ENCODE measurements at places on chromosomes 1 and 21. TPM values are rescaled to one million over a fixed set of nuclear protein-coding genes. Genes with fewer than 3 reads are reported as not detected.

Gene AKT3
- 13.7 TPM for total RNA-seq

Gene RASAL2
- 41.2 TPM for total RNA-seq

Gene CFAP45
- 1.1 TPM for total RNA-seq

Gene SPRR2E
- total RNA-seq: not detected

Gene MYOG
- not detected for total RNA-seq

Gene DCST1
- total RNA-seq: not detected

Gene RAB29
- total RNA-seq: 6.7 TPM

Gene GREM2
- total RNA-seq: under 0.01 TPM

Gene NUDT4B
- total RNA-seq: 9.4 TPM

Gene LRRC7
- total RNA-seq: not detected

Gene FAM78B
- total RNA-seq: not detected

Gene MTOR
- total RNA-seq: 30.2 TPM

Gene TMEM52
- 0.54 TPM for total RNA-seq

Gene PLA2G2C
- not detected for total RNA-seq

Gene PRKAA2
- under 0.01 TPM for total RNA-seq

Gene MYCL
- total RNA-seq: 2.7 TPM

Gene PDPN
- total RNA-seq: 115 TPM

Gene CDC7
- total RNA-seq: 6.9 TPM

Gene KIF21B
- total RNA-seq: 0.22 TPM

Gene SLC2A5
- total RNA-seq: 0.87 TPM

Gene NID1
- total RNA-seq: 3.1 TPM

Gene C1orf35
- 9.4 TPM for total RNA-seq

Gene LAMC1
- total RNA-seq: 488 TPM

Gene MTARC2
- 1.4 TPM for total RNA-seq

Gene MPL
- 0.11 TPM for total RNA-seq

Gene FAM177B
- not detected for total RNA-seq

Gene SPATA46
- total RNA-seq: not detected

Gene AMY2B
- total RNA-seq: 2.2 TPM

Gene TNFRSF4
- not detected for total RNA-seq

Gene TFF2
- not detected for total RNA-seq

Gene RGS4
- 1.2 TPM for total RNA-seq

Gene SNX7
- total RNA-seq: 45.0 TPM

Gene OLIG2
- not detected for total RNA-seq

Gene LCE2B
- not detected for total RNA-seq

Gene DARS2
- 19.6 TPM for total RNA-seq

Gene DMBX1
- not detected for total RNA-seq

Gene NBPF4
- total RNA-seq: not detected

Gene CLDN8
- total RNA-seq: not detected

Gene NUF2
- total RNA-seq: 4.2 TPM

Gene MCOLN2
- total RNA-seq: not detected

Gene PTGS2
- 47.6 TPM for total RNA-seq

Gene RXFP4
- not detected for total RNA-seq

Gene TNFRSF8
- not detected for total RNA-seq

Gene SLC25A34
- 0.33 TPM for total RNA-seq

Gene ANKRD34A
- total RNA-seq: 0.22 TPM

Gene KCNA3
- total RNA-seq: not detected

Gene PRRX1
- 0.79 TPM for total RNA-seq

Gene RBM11
- not detected for total RNA-seq

Gene RAB3B
- total RNA-seq: 0.11 TPM

Gene KCNJ9
- not detected for total RNA-seq

Gene NUDC
- 18.9 TPM for total RNA-seq

All from placental epithelial cell (primary cell).